Chondrocyte (in vitro differentiated cells): ENCODE measurements at places on chromosomes 6 and 20.

DNA sequence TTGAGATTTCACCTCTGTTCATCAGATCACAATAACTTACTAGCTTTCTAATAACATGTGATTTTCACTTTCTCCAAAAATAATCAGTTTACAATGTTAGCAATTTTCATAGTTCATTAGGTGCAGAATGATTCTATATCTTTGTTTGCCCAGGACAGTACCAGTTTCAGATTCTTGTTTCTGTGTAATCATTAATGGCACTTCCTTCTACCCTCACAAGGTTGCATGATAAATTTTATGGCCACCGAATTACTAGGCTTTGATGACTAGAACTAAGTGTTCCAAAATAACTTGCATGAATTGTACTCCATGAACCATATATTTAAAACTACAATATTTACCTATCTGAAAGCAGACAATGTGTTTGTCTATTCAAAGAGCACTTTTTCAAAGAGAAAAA is 442.3 kb downstream of the EPHA7 start:
- no peak for DNase-seq

DNA sequence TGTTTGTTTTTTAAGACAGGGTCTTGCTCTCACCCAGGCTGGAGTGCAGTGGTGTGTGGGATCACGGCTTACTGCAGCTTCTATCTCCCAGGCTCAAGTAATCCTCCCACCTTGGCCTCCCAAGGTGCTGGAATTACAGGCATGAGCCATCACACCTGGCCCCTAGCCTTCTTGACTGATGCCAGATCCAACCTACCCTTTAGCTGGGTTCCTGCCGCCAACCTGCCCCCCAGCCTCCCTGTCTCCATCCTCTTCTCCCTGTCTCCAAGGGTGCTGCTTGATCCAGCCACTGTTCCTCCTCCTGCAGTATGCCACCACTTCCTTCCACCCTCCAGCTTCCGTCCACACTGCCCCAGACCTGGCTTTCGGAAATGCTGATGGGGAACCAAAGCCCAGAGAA is 3.2 kb upstream of the C20orf144 start:
- no peak for DNase-seq

DNA sequence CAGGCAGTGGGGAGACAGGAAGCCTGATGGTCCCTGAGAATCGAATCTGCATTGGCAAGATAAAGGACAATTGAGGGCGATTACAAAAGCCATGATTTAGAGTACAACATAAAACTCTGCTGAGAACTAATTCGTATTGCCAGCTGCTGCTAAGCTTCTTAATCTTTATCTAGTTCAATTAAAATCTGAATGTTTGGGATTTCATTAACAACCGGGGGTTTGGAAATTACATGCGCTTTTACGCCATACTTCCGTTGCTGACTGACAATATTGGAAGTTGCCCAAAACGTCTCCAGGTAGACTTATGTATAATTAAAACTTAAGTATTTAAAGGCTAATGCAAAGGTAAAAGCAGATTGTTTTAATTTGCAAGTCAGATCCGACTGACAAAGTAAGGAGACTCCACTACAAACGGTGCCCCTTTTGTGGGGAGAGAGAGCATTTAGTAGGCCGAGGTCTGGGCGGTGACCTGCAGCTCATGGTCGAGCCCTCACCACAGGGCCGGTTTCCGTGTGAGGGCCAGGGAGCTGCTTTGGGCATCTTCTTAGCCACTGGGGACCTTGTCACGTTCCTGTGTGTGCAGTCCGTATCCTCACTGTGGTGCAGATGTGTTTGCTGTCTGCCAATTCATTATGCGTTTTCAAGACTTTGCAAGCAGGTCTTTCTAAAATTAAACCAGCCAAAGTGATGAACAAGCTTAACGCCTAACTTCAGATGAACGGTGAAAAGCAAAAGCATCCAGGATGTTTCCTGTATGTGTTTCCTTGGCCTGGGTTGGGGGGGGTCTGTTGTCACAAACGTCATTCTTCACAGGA is 49.9 kb downstream of the CDH4 start:
- no peak for DNase-seq

- DNase-seq, result no peak
Measured at GRCh38 chr6:39411465-39411864, 89.0 kb upstream of the KCNK16 start.

DNA sequence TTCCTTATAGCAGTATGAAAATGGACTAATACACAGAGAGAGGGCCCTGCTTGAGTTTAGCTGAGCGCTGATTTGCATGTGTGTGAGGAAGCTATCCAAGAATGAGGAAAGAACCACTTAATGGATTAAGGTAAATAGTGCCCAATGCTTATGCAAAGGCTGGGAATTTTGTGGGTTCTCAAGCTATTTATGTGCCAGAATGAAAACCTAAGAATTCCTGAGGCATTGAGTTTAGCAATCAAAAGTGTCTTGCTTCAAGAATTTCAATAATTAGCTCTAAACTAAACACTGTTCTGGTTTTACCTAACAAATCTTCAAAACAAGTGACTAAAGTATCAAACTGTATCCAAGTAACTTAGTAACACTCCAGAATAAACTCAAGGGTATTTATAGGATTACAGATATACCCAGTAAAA is 7.0 kb upstream of the OR14J1 start:
- no peak for DNase-seq

- no peak for DNase-seq
Measured at GRCh38 chr6:24990944-24991809, 55.4 kb upstream of the RIPOR2 start.

DNA sequence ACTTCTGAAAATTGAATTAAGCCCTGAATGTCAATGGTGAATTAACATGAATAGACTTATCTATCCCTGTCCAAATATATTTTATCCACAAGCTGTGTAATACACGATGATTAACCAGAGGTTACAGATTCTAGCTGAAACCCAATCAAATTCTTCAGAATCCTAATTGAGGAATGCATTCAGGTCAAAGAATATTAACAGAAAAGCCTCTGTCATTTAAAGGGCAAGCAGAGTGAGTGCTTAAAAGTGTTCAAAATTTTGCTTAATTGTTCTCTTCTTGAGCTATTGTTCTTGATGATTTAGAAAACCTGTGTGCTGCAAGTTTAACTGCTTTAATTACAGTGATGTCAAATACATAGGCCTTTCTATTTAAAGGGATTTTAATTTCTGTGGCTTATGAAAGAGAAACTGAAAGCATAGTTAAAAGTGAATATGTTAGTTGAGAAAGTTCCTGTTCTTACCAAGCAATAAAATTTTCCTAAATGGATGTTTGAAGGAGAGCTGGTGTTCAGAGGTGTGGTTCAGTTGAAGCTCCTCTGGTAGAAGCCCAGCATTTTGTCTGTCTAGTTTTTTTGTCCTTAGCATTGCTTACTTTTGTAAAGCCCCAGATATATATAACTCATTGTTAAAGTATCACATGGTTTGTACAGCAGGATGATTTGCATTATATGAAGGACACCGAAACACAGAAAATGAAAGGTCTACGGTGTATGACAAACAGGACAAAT is 466.3 kb upstream of the PLCB4 start:
- no peak for DNase-seq

GRCh38 chr6:76220805-76221204 is 148.3 kb upstream of the IMPG1 start:
- DNase-seq, result no peak

DNA sequence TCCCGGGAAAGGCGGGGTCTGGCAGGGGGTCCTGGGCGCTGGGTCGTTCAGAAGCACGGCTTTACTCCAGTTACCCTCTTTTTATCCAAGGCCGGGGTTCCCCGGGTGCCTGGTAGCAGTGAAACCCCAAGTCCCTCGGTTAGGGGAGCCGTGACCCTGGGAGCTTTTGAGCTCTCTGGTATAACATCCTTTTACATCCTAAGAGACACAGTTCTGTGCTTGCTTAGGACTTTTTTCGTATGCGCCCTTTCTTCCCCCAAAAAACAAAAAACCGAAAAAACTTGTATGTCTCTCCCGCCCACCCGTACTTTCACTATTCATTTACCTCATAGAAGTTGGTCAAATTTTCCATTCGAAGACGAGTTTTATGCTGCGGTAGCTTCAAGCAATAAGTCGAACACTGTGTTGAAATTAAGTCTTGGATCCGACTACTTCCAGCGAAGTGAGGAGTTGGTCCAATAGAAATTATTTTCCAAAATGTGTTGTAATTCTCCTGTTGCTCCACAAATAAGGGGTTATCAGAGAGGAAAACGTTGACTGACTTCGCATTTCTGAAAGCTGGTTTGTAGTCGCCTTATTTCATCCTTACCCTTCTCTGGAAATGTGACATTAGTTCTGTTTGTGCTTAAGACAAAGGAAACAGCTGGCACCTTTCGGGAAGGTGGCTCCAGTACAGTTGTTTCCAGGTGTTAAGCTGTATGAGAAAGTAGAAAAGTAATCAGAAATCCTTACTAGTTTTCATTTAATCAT is 816 bp upstream of the MAN1A1 start:
- no peak for DNase-seq

DNA sequence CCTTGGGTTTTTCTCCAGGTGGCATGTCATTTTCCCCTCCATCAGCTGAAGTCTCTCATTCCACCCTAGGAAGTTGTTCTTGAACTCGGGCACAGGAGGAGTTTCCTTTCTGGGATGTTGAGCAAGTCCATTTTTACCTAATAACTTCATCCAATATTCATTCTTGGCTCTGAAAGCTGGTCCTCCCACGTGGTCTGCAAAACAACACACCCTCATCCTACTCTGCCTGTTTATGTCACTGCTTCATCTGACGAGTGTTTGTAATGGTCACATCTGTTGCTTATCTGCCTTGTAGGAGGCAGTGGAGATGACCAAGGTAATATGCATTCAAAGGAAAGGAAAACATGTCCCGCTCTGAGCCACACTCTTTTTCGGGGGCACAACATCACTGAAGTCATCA is 41.7 kb upstream of the AIG1 start:
- no peak for DNase-seq

- DNase-seq, result no peak
Measured at GRCh38 chr6:16049168-16049567, 79.7 kb upstream of the MYLIP start.

GRCh38 chr6:90286884-90287488 is 9.7 kb downstream of the BACH2 start:
- no peak for DNase-seq

GRCh38 chr6:130018744-130019325 is 454 bp downstream of the L3MBTL3 start:
- no peak for DNase-seq

DNA sequence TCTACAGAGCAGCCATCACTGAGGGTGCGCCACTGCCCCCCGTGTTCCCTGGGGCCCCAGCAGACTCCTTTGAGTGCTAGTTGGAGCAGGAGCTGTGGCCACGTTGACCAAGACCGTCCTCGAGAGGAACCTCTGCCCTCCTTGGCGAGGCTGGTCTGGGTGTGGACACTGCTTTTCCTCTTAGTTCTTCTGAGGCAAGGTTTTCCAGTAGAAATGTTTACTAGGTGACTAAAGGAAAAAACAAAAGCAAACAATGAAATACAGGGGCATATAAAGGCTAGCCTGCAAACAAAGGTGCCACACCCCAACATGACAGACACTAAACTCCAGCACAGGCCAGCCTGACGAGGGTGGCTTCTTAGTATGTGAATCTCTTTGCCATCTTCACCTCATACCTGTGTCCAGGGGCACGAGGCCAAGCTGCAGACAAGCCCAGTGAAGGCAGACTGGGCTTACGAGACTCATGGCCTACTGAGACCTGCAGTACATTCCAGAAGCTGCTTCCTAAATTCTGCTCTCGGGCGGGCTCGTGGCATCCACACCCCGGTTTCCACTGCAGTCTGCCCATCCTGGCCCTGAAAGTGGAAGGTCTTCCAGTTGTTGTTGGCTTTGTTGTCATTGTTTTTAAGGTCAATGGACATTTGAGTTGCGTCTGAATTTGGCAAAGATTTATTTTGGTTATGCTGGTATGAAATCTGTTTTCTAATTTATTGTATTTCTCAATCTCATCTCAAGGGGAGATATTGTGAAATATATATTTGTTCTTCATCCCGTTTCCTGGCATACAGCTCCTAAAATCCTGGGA is 39.2 kb downstream of the FAM50B start:
- no peak for DNase-seq

GRCh38 chr6:75103431-75103830 is 102.4 kb downstream of the COL12A1 start:
- DNase-seq, result no peak

DNA sequence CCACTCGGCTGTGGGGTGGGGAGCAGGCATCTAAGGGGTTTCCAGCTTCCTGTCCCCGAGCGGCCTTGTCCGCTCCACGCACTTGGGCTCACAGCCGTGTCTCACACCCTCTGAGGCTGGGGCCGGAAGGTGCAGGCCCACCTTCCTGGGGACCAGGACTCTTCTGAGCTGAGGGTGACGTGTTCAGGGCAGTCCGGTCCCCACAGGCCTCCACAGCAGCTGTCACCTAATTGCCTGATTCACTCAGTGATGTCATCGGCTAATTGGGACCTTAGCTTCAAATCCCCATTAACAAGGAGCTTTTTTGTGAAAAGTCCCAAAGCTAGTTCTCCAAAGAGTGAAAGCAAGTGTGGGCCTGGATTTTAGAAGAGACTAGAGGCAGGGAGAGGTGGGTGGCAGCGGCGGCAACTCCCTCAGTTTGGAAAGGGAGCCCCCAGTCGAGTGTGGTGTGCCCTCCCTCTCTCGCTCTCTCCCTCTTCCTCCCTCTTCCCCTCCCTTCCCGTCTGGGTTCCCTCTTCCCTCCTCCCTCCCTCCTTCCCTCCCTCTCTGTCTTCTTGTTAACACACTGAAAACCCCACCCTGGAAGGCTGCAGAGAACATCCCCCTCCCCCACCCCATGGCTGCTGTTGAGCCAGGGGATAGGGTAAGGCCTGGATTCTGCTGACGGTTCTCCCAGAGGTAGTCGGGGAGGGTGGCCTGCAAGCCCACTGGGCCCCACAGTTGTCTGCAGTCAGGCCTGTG is 39.0 kb downstream of the MYT1 start:
- DNase-seq, result no peak

GRCh38 chr20:62989201-62989601 is 17.6 kb downstream of the BHLHE23 start:
- no peak for DNase-seq
